ENCODE measurements at places on chromosomes 3 and 15.

DNA sequence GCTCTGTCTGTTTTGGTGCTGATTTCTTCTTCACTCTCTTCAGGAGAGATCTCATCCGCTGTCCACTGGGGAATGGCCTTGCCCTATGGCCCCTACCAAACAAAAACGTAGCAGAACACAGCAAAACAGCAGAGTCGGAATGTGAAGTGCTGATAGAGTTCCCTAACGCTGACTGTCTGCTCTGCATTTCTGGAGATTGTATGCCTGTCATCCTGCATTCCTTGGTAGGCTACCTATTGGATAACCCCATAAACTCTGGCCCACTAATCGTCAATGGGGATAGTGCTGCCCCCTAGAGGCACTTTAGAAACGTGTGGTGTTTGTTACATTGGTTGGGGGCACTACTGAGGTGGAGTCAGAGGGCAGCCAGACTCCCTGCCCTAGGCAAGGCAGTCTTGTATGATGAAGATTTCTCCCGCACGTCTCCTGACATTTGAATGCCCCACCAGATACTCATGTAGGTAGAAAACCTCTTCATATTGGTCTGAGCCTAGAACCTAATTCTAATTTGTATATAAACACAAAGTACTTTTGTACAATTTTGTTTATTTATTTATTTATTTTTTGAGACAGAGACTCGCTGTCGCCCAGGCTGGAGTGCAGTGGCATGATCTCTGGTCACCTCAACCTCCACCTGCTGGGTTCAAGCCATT is 15.6 kb upstream of the MAGEF1 start:
- DNase-seq, result peak; percentile 81

- peak; percentile 88 for DNase-seq
Measured at GRCh38 chr3:8837162-8837561, 67.7 kb upstream of the OXTR start.

- DNase-seq, result no peak
Measured at GRCh38 chr3:161689584-161690298, 193.1 kb downstream of the OTOL1 start.

DNA sequence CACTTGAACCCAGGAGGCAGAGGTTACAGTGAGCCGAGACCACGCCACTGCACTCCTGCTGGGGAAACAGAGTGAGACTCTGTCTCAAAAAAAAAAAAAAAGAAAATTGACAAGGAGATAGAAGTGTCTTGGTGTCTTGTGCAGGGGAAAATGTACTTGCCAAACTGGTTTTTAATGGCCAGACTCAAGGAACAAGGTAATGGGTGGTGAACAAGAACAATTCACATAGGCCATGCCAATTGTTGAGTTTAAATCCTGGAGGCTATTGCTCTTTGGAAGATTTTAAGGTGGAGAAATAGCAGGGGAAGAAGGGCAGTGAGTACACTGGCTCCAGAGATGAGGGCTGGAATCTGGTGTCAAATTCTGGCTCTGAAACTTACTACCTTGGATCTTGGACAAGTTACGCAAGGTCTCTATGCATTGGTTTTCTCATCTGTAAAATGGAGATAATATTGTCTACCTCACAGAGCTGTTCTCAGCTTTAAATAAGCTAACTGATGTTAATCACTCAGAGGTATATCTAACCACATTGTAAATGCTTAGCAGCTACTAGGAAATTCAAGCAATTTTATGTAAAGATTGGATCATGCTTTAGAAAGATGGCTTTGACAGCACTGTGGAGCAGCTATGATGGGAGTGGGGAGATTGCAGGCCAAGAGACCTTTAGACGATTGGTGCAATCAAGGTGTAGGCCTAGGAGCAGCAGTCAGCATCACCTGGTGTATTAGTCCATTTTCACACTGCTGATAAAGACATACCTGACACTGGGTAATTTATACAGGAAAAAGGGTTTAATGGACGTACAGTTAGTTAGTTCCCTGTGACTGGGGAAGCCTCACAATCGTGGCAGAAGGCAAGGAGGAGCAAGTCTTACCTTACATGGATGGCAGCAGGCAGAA is 78.3 kb downstream of the B3GALNT1 start:
- DNase-seq, result no peak

DNA sequence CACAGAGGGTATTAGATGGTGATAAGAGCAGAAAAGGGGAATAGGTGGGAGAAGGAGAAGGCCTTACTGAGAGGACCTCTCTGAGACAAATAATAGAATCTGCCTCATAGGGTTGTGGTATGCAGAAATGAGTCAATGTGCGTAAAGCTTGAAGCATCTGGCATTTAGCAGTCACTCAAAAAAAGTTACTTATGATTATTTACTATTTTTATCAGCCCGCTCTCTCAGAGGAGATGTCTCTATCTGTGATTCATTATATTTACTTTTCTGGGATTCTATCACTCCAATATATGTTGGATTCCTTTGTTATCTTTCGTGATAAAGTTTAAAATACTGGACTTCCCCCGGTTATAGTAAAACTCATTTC is 4.6 kb upstream of the TM4SF1 start:
- peak; percentile 92 for DNase-seq

DNA sequence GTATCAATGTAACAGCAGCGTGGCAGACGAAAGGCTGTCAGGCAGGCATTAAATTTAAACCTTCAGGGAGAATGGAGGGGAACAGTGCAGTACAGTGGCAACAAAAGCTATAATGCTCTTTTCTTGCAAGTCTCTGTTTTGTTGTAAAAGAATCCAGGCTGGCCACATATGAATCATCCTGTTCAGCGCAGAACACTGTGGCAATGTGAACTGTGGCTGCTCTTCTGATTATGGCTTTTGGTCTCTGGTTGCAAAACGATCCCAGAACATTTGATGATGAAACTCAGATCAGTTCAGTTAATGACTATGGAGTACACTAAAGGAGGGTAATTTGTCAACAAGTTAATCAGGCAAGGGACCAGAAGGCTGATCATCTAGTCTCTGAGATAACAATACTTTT is 219.7 kb upstream of the SGO1 start:
- peak; percentile 33 for DNase-seq

DNA sequence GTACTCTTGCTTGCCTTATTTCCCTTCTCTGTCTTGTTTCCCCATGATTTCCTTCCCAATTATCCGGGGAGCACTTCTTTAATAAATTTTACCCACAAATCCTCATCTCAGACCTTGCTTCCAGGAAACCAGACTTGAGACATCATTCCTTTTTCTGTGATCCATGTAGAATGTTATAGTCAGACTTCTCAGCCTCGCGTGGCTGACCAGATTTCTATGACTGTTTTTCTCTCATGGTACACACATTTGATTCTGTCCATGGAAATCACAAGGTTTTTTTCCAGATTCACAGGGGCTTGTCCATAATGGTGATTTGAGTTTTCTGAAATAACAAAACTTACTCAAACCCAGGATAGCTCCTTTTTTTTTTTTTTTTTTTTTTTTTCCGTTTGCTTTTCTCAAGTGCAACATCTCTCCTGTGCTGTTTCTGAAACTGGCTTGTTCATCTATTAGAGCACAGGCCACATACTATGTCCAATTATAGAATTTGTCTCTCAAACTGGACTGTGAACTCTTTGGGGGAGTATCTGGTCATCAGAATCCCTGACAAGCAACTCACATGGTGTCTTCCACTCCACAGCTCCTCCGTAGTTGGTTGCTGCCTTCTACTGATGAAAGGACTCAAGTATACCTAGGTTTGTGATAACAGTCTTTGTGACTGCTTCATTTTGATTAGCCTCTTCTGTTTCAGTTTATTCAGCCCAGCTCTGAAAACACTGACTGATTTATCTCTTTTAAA is 50.8 kb downstream of the RBMS3 start:
- DNase-seq, result no peak

DNA sequence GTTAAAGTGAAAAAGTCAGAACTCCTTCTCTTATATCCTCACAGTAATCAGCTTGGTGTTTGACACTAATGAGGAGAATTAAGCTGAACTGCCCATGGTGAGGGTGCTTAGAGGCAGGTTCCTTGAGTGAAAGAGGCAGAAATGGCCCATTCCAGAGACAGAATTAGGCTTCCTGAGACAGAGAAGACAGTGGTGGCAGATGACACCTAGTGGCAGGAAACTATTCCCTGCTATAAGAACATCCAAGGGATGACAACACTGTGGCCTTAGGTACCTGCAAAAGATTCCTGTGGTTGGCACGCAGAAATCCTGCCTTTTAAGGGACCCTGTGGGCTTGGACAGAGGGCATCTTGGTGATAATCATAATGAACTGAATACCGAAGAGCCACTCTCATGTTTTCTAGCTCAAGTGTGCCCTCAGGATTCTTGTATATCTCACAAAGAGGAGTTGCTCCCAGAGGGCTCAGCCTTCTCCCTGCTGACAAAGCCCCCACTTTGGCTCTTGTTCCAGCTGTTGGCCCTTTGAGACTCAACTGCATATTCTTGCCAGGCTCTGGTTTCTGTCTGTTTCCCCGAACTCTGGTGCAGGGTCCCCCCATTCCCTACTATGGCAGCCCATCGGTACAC is 56.0 kb downstream of the KBTBD12 start:
- DNase-seq, result peak; percentile 71

DNA sequence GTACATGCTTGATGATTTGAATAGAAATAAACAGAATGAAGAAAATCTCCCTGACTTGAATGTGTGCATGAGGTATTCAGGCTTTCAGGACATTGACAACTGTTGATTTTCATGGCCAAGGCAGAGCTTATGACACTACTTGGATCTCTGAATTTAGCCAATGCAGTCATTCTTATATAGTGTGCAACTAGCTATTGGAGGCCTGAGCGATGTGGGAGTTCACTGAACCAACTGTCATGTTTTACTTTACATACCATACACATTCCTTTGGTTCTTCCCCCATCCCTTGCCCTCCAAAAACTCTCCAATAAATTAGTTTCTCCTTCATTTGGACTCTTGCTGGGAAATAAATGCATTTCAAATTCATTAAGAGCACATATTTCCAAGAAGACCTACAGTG is 460.4 kb downstream of the RBMS3 start:
- DNase-seq, result peak; percentile 26

DNA sequence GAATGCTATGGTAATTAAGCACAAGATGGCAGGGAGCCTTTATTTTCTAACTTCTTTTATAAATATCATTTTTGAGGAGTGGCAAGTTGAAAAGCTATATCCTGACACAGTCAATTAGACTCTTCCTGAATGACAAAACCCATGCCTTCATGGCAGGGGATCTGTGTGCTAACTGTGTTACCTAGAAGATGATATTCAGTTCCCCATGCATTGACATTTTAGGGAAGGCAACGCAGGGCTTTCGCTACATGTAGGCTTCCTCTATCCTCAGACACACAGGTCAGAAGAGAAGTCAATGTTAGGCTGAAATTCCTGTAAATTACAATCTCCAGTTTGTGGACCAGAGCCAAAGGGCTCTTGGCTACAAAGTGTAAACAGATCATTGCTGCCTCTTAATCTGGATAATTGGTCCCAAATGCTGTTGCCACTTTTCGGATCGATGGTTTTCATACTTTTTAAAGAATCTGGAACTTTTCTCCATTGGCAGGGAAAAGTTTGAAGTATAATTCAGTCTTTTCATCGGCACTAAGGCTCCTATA is 22.6 kb upstream of the NR2F2 start:
- DNase-seq, result no peak

DNA sequence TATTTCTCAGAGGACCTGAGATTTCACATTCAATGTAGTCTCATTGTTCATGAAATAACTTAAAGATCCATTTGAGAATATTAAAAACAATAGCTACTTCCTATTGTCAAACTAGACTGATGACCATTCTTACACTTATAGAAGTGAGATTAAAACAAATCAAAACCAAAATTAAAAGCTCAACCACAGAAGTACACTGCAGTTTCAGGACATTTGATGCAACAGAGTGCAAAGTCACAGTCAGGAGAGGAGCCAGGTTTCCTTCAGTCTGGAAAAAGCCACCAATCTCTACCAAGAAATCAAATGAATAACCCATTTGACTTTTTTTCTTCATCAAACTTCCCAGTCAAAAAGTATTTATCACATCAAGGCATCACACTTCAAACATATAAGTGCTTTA is 5.5 kb downstream of the CCPG1 start:
- peak; percentile 4 for DNase-seq

- DNase-seq, result no peak
Measured at GRCh38 chr3:4850211-4850927, 128.9 kb upstream of the BHLHE40 start.

- DNase-seq, result no peak
Measured at GRCh38 chr3:186150041-186150830, 41.3 kb upstream of the ETV5 start.

DNA sequence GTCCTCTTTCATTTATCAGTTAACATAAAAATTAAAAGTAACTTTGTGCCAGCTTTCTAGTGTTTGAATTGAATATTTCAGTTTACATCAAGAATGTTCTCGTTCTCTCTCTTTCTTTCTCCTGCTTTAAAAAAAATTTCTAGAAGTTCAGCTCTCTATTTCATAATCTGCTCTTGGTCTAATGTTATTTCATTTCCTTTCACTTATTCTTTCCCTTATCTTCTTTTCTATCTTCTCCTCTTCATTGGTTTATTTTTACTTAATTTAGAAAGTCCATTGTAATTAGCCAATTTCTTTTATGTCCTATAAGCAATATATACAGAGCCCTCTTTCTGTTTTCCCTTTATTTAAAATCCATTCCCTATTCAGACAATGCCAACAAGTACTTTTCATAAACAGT is 44.6 kb downstream of the CCDC54 start:
- DNase-seq, result no peak

DNA sequence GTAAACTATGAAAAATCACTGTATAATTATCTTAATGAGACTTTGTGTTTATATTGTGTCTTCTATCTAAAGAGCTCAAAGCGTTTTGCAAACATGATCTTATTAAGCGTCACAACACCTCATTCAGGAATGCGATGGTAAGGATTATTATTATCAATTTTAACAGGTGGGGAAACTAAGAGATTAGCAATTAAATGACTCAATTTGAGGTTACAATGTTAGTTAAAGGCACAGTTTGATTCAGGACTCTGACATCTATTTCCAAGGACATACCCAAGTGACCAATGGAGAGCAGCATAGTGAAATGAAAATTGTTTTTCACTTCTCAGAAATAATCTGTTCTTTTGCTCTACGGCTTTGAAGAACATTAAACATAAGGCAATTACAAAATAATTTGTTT is 74.6 kb downstream of the FMN1 start:
- no peak for DNase-seq

DNA sequence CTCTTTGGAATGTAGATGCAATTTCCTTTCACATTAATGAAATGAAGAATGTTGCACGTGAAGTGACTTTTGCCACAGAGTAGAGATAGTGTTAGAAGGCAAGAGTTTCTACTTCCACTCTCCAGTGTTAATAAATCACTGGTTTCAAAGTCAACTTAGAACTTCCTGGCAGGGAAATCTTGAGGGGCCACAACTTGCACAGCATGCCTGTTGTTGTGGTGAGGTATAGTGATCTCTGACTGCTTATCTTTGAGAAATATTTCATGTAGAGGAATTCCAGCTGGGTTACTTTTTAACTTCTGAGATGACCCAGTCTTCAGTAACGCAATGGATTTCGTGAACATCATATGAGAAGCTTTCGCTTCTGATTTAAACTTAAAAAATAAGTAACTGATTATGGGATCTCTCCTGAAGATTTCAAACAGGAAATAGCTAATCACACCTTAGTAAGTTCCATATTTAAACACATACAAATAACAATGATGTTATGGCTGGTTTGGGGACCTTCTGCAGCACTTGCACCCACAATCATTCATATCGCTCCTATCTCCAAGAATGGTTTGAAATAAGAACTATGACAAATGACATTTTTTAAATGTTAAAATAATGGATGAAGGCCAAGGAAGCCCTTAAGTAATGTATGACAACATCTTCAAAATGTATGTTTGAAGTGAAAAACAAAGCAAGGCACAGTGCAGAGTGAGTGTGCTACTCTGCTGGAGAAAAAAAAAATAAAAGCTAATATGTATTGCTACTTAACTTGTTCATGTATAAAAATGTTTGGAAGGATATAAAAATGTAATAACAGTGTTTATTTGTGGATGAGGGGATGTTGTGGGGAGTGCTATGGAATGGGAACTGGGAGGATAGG is 726.5 kb upstream of the NECTIN3 start:
- DNase-seq, result no peak
